Thyroid gland (tissue), 4 donors: ENCODE measurements at places on chromosomes 12 and 14.

DNA sequence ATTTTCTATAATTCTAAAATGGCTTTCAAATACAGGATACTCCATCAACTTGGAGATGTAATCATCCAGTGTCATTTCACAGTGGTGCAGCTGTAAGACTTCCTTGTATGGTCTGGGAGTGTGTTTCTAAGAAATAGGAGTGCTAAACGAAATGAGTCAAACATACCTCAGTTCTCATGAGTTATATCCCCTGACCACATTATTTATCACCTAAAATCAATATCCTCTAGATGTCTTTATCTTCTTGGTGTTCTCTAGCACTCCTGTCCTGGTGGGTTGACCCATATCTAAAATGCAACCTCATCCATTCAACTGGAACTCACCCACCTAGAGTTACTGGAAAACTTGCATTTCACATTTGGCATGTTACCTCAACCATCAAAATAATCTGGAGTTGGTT lies 33.2 kb downstream of the TMEM30B start:
- DNase-seq = no peak

DNA sequence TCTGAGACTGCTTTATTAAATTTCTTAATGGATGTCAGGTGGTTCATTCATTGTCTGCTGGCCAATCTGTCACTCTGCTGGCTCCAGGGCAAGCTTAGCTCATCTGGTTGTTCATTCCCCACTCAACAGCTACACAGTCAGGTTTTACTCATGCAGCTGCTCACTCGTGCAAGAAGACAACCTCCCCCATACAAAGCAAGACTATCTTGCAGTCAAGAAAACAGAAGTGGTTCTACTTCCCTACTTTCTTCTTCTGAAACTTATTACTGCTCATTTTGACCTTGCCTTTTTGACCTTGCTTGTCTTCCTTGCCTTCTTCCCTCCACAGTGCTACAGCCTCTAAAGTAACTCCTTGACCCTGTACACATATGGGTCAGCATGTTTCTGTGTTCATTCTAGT lies 277.9 kb downstream of the SSPN start:
- DNase-seq = peak; percentile 15

GRCh38 chr12:53696655-53697331 lies 20.9 kb upstream of the ATP5MC2 start:
- peak; percentile 12 for DNase-seq

DNA sequence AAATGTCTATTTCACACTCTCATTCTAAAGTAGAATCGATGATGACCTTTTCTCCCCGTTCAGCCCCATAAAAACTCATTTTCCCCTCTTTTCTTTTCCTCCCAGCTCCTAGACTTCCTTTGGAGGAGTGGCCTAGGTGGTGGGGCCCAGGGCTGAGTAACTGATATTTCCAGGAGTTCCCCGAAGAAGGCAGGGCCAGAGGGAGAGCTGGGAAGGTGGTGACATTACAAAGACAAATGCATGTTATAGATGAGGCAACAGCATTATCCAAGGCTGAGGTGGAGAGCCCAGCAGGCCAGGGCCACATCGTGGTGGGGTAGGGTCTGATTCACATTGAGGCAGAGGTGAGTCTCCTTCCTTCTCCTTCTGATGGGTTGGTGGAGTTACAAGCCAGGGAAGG lies 22.2 kb upstream of the HDAC7 start:
- no peak for DNase-seq

DNA sequence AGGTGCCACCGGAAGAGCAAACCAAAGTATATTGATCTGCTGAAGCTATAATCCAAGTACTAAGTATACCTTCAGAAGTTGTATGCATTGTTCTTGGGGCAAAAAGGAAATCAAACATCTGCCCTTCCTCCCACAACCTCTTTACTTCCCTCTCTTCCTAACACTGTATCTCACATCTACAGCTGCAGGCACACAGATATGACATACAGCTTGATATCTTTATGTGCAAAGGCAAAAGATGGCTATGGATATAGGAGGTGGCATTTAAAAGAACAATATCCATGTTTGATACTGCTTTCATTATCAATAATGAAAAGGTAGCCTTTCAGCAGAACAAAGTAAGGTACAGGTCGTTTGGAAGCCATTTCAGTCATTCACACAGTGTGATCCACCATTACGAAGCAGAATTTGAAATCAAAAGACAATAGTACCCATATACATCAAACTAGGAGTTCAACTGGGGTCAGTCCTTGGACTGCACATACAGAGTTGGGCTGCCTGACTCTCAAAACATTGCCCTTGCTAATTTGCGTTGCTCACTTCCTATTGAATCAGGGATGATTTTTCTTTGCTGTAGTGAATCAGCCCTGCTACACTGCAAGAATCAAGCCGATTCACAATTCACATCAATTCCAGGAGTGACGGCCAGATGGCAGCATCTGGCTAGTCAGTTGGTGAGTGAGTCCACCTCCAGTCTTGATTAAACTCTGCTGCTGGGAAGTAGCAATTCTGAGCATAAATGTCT lies 8.9 kb downstream of the ANG start:
- peak; percentile 74 for DNase-seq

DNA sequence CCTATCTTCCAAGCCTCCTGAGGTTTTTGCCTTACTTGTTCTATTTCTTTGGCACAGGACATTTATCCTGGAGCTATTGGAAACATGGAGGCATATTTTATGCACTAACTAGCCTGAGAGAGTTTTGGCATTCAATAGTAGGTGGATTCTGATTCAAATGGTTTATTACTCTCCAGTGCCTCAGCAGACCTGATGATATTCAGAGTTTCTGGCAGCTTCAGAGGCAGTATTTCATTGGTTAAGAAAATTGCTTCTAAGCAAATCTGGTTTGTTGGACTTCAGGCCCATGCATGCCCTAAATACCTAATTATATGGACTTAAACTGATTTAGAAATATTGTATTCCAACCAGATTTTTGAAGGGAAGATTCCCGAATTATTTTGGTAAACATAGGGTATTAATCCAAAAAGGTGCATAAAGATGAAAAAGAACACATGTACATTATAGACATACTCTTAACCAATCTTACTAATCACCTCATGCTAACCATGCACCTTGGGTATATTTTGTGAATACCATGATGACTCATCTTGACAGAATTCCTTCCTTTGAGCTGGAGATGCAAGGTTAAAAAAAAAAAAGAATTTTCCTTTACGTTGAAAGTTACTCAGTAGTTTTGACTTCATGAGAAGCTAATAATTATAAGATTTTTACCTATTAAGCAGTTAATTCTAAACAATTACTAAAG lies 44.3 kb upstream of the KTN1 start:
- DNase-seq = no peak

DNA sequence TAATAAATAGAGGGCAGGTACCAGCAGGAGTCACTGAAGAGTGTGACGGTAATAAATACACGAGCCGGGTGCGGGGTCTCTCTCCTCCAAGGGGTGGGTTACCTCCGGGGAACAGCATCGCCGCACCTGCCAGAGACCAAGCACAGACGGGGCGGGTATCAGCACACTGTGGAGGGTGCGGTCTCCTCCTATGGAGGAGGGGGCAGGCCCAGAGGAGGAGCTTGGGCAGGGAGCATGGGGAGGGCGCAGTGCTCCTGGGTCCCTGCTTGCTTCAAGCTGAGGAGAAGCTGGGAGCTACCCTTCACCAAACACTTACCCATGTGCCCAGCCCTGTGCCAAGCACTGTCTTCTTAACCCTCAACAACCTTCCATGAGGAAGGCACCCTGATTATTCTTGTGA lies 12.8 kb downstream of the PGF start:
- DNase-seq = no peak

DNA sequence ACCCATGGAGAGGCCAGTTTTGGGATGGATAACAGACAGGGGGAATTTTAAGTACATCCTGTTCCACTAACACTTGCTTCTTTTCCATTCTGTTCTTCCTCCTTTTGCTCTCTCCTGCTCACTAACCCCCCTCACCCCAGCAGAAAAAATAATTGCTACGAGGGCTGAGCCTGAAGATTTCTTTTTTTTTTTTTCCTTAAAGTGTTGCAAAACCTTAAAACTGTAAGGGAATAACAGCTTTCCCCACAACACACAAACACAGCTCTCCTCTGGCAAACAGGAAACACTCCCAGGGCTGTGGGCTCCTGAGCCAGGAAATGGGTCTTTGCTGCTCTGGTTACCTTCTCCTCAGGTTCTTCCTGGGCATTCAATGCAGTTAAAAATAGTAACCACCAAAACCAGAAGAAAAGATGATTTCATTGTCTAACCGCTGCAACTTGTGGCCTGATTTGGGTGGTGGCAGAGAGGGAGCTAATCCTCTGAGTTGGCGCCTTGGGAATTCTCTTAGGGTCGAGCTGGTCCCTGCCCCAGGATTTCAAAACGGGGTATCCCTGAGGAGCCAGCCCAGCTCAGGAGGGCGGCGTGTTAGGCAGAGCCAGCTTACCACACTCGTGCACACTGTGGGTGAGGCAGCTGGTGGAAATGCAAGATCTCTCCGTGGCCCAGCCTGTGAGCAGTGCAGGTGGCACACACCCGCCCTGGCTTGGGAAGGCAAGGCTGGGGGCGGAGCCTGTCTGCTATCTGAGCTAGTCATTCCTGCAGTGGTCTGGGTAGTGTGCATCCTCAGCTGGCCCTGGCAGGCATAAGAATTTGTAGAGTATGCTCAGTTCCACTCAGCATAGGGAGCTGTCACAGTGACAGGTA lies 17.1 kb upstream of the EMP1 start:
- peak; percentile 62 for DNase-seq

GRCh38 chr12:68109444-68110217 lies 49.9 kb downstream of the IFNG start:
- DNase-seq = no peak

DNA sequence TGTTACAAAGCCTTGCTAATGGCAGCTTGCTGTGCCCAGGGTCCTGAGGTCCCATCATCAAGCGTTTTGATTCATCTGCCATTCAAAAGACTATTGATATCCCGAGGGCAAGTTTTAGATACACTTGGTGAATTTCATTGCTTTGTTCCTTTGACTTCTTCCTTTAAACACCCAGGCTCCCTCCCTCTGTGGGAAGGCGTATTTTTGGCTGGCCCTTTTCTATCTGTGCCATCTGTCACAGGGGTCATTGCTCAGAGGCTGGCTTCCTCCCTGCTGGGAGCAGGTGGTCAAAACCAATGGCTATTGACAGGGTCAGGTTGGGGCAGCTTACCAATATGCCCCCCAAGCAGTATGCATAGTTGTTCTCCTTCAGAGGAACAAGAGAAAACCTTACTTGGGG lies 40.0 kb downstream of the SCN8A start:
- no peak for DNase-seq

- DNase-seq = peak; percentile 57
Measured at GRCh38 chr14:52879958-52880357, 70.9 kb downstream of the FERMT2 start.
